RPMI7951 (cell line): ENCODE measurements at places on chromosomes 6 and 20. TPM values are rescaled to one million over a fixed set of nuclear protein-coding genes. Genes with fewer than 3 reads are reported as not detected.

DNA sequence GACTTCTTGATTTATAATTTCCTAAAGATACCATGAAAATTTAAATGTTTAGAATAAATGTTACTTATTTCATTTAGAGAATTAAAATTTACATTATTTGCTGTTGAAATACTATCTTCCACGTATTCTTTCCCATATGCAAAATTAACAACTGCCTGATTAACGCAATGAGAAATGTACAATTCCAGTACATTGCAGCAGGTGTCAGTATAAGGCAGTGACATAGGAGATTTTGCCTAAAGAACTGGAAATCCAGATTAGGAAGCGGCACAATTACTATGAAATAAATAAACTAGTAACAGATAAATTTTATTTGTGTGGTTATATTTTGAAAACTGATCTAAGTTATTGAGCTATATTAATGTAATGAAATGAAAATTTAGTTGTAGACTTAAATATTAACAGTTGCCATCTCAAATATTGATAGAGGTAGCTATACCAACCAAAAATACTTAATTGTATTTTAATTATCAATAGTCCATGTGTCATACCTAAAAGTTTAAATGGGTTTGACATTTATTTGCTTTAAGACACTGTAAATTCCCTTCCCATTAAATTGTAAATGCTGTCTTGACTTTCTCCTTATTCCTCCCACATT is 300.2 kb downstream of the UTRN start:
- DNase-seq: peak; percentile 47

Gene HEY2
- total RNA-seq: 0.10 and 0.36 TPM in 2 replicates

- DNase-seq: no peak
Measured at GRCh38 chr6:90469906-90470305, 117.0 kb downstream of the MAP3K7 start.

GRCh38 chr6:1317302-1317815 is 5.5 kb downstream of the FOXQ1 start:
- DNase-seq: no peak

GRCh38 chr6:143110996-143111395 is 50.3 kb downstream of the AIG1 start:
- DNase-seq: no peak

DNA sequence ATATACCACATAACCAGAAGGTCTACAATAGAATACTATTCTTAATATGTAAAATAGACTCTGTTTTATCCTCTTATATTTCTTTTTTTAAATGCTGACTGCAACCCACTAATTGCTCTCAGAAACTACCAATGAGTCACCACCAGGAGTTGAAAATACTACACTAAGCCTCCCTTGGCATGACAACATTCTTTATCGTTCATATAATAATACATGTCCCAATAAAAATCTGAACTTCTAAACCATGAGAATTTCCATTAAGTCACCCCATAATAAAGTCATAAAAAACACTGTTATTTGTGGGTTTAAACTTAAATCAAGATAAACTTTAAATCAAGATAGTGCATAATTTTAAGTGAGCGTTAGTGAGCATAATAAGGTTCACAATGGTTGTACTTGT is 4.2 kb downstream of the HACE1 start:
- peak; percentile 11 for DNase-seq

- no peak for DNase-seq
Measured at GRCh38 chr6:129141499-129141898, 258.6 kb downstream of the LAMA2 start.

GRCh38 chr6:167705211-167705750 is 121.4 kb upstream of the AFDN start:
- DNase-seq: no peak

Gene ANKRD66
- total RNA-seq: not detected in 2 replicates

DNA sequence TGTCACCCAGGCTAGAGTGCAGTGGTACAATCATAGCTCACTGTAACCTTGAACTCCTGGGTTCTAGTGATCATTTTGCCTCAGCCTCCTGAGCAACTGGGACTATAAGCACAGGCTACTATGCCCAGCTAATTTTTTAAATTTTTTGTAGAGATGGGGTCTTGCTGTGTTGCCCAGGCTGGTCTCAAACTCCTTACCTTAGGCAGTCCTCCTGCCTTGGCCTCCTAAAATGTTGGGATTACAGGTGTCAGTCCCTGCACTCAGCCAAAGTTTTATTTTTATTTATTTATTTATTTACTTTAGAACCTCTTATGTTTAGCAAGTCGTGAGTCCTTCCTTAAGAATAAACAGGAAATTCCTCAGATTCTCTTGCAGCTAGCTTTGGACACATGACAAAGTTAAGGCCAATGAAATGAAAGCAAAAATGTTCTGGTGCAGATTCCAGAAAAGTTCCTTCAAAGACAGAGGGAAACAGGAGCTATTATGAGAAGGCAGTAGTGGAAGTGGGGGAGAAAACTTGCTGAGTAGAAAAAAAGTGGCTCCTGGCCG is 19.1 kb downstream of the PIM1 start:
- DNase-seq: no peak

DNA sequence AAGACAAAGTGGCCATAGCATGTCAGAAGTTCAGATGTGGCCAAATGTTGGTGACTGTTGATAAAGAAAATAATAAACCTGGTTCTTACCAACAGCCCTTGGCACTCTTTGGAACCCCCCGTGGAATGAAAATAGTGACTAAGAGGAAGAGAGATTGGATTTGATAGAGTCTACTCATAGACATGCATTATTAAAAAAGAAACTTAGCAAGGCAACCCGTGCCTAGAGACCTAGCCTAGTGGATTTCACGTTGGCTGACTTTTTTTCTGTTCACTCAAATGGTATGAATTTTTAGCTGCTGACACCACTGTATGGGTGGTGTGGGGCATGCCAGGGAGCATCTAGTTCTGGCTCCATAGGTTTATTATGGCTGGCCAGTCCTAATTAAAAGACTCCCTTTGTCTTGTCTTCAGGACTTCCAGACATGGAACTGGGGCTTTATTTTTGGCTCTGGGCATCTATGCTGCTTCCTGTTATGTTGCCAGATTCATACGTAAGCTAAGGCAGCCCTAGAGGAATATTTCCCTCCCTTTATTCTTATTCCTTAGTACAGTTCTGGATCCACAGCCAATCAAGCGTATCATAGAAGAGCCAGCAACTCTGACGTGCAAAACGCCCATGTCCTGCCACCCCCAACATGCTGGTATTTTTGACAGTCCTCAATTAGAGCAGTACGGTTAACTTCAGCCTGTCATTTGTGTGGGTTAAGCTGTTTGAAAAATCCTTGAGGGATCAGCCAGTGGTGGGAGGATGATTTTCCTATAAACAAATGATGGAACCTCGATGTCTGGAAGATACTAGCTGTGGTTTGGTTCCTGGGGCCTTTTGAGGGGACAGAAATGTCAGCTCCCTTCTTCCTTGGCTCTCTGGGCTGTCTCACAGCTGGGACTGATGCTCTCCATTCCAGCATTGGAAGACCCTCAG is 127.5 kb downstream of the ISM1 start:
- peak; percentile 67 for DNase-seq

DNA sequence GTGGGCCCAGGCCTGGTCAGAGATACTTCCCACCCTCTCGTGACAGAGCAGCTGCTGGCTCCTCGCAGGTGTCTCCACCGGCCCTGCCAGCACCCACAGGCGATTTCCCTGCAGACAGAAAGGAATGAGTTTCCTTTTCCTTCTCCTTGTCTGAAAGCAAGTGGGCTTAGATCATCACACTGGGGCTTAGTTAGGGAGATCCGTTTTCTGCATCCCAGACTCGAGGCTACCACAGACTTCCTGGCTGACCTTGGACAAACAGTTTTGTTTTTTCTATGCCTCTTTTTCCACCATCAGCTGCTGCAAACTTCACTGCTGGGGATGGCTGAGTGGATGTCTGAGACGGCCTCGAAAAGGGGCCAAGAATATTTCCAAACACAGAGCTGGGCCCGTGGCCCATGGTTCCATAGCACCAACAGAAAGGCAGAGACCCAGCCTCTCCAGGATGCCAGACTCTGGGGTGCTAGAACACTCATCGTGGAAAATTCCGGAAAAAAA is 86.5 kb downstream of the BANF2 start:
- peak; percentile 20 for DNase-seq

Gene BPI
- total RNA-seq: 0.24 and 0.29 TPM in 2 replicates
